ENCODE measurements at places on chromosomes 5 and 9. TPM values are rescaled to one million over a fixed set of nuclear protein-coding genes. Genes with fewer than 3 reads are reported as not detected.

Gene KIF4B
- under 0.01 TPM for total RNA-seq

Gene NTNG2
- total RNA-seq, result 3.5 TPM

Gene FYB1
- total RNA-seq, result 0.12 TPM

Gene SLC25A25
- total RNA-seq, result 55.6 TPM

Gene NDUFS4
- 102 TPM for total RNA-seq

Gene CKMT2
- 25.2 TPM for total RNA-seq

Gene SPATA9
- total RNA-seq, result 0.22 TPM

Gene MPDZ
- total RNA-seq, result 50.7 TPM

Gene OTULINL
- 3.4 TPM for total RNA-seq

Gene CAPSL
- not detected for total RNA-seq

Gene PCDHGB5
- 16.2 TPM for total RNA-seq

Gene LHX2
- total RNA-seq, result not detected

Gene TMEM252
- total RNA-seq, result not detected

Gene C5orf58
- total RNA-seq, result not detected

Gene LTC4S
- 0.33 TPM for total RNA-seq

Gene PHF24
- 0.11 TPM for total RNA-seq

Gene TMC1
- total RNA-seq, result 2.1 TPM

Gene LCN1
- not detected for total RNA-seq
